ENCODE measurements at places on chromosomes 4 and X.

- no peak for DNase-seq
These were observed 39.5 kb upstream of the RASL11B start for GRCh38 chr4:52822583-52822971.

GRCh38 chr4:5887361-5888221 lies 5.3 kb downstream of the CRMP1 start:
- peak; percentile 48 for DNase-seq

DNA sequence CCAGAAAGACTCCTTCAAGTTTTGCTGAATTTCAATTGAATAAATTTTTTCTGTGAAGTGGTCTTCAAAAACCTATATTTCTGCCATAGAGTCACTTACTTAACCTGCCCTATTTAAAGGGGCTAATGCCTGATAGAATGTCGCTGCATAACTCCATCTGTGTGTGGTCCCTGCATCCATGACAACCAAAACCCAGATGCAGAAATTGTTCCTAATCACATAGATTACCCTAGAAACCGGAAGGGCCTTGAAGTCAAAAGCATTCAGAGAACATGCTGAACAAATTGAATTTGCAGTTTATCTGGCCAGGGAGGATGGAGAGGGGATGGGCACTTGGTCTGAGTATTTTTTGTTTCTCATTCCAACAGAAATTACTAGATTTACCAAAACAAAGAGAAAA lies 1.5 kb upstream of the PARM1 start:
- DNase-seq, result no peak

- DNase-seq, result no peak
These were observed 21.1 kb upstream of the LUZP4 start for GRCh38 chrX:115268421-115268820.

GRCh38 chrX:38975368-38975942 lies 174.2 kb downstream of the MID1IP1 start:
- DNase-seq, result no peak

DNA sequence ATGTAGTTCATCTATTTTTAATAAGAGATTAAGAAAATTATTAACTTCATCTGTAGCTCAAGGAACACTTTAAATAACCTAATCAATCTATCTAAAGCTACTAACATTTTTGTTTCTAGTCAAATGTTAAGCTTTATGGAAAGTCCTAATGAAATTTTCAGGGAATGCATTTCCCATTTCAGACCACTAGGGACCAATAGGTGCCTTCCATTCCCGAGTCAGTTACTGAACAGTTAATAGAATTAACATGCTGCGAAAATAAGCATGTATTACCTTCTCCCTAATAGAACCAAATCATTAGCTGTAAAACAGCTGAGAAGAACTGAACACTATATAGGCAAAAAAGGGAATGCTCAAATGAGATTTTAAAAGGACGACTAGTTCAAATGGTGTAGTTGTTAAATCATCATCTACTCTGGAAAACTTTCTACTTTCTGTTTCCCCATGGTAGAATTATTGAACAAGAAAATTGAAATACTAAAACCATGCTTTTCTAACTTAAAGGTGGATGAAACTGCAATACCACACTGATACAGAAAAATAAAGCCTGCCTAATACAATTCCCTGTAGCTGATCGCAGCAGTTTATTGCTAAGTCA lies 22.5 kb downstream of the STX18 start:
- DNase-seq, result peak; percentile 38

- DNase-seq, result peak; percentile 35
These were observed 2.8 kb downstream of the VEGFC start for GRCh38 chr4:176789955-176790354.

DNA sequence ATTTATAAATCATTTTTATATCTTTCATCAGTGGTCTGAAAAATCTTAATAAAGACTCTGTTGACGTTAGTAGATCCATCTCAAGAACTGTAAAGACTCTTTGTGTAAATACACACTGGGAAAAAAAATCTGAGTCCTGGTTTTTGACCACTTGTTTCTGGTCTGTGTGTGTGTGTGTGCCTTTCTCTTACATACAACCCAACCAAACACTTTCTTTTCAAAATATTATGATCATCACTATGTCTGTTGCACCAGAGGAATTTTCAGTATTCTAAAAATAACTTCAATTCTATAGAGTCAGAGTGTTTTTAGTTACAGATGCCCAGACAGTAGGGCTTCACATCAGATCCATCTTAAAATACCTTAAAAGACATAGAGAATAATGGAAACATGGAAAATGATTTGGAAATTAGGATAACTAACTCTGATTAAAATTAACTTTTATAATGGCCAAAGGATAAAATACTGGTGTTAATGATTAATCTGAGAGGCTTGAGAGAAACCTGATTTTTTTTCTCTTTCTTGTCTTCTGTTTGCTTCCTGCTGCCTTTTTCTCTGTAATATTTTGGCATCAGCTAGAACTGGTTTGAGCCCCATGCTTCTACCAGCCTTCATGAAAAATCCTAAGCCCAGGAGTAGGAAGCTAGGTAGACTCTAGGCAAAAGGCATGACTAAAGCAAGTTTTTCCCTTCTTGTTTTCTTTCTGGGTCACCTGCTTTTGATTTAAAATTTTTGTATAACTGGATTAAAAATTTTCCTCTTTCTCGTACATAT lies 99.7 kb downstream of the ATXN3L start:
- DNase-seq, result no peak

- no peak for DNase-seq
These were observed 27.8 kb upstream of the ACSL4 start for GRCh38 chrX:109760922-109761250.

DNA sequence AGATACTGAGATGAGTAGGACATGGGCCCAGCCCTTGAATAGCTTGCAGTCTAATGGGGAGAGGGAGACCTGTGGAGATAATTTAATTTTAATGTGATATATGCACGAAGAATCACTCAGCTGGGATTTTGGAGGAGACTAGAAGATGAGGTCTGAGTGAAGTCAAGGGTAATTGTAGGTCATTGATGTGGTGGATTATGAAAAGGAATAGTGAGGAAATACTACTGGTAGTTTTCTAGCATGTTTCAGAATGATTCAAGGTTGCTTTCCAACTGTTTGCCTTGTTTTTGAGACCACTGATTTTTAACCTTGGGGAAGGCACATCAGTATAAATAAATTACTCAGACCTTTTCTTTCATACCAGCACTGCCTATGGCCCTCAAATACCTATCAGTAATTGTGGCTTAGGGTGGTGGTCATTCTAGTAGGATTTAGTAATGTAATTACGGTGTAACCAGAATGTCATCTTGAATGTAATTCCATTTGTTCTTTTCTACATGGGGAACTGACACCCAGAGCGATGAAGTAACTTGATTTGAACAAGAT lies 25.6 kb downstream of the PTTG2 start:
- no peak for DNase-seq

- no peak for DNase-seq
These were observed 983.7 kb upstream of the PABPC4L start for GRCh38 chr4:135185256-135185655.

- no peak for DNase-seq
These were observed 18.4 kb downstream of the PRPS1 start for GRCh38 chrX:107646735-107647134.

DNA sequence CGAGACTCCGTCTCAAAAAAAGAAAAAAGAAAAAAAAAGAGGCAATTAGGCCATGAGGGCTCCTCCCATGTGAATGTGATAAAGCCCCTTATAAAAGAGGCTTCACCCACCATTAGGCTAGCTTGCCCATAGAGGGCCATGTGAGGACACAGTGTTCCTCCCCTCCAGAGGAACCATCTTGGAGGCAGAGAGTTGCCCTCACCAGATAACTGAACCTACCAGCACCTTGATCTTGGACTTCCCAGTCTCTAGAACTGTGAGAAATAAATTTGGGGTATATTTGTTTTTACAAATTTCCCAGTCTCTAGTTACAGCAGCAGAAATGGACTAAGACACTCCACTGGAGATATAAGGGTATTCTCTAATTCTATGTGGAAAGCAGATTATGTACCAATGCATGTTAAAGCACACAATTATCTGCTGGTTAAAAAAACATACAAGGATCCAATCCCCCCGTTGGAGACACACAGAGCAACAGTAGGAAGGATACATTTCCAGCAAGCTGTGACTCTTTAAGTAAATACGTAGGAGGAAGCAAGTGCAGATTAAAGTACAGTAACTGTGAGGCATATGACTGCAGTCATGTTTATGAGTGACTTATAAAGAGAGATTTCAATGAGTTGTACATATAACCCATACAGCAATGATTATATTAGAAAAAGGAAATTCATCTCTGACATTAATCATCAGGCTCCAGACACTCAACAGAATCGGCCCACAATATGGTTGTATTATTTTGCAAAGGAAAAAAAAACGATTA lies 21.4 kb downstream of the SH3RF1 start:
- DNase-seq, result no peak

DNA sequence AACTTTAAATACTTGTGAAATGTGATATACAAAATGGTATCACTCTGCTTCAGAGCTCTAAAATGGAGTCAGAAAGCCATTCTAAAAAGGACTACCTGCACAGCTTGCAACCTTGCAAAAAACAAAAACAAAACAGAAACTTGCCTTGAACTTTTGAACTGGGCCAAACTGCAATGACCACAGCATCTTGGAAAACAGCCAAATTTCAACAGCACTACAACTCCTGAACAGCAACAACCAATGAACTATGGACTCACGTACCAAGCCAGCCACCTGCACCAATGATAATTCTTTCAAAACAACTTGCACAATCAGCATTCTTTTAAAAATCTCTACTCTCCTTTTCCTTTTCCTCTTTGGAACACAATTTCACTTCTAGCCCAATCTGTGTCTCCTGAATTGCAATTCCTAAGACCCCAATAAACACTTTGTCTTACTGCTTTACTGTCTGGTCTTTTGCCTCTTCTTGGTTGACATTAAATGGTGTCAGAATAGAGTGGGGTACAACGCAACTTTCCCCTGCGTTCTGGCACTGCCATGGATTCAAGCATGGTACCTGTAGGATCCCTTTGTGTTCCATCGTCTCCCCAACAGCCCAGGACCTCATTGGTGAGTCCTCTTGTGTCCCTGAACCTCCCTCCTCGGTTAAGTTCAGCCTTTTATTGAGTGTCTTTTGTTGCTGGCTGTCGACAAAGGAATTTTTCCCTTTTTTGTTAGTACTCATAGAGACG lies 35.7 kb upstream of the FMR1 start:
- DNase-seq, result no peak

- DNase-seq, result no peak
These were observed 545.3 kb upstream of the GRID2 start for GRCh38 chr4:91758487-91758886.

DNA sequence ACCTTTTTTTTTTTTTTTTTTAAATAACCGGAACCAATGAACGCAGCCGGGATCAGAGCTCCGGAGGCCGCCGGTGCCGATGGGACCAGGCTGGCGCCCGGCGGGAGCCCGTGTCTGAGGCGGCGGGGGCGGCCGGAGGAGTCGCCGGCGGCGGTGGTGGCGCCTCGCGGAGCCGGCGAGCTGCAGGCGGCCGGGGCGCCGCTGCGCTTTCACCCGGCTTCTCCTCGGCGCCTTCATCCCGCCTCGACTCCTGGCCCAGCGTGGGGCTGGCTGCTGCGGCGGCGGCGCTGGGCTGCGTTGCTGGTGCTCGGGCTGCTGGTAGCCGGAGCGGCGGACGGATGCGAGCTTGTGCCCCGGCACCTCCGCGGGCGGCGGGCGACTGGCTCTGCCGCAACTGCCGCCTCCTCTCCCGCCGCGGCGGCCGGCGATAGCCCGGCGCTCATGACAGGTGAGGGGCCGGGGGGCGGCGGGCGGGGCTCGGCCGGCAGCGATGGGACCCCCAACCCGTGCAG lies 337 bp downstream of the STIM2 start:
- DNase-seq, result no peak

DNA sequence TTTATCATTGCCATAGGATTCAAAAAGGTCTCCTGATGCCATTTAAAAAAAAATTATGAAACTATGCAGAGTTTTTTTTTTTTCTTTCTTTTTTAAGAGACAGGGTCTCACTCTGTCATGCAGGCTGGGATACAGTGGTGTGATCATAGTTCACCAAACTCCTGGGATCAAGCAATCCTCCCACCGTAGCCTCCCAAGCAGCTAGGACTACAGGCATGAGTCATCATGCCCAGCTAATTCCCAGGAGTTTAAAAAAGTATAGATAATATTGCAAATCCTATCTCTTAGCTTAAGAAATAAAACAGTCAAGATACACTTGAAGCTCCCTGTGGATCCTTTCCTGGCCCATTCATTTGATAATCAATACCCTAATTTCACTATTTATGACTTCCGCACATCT lies 58.6 kb upstream of the PRSS48 start:
- no peak for DNase-seq

DNA sequence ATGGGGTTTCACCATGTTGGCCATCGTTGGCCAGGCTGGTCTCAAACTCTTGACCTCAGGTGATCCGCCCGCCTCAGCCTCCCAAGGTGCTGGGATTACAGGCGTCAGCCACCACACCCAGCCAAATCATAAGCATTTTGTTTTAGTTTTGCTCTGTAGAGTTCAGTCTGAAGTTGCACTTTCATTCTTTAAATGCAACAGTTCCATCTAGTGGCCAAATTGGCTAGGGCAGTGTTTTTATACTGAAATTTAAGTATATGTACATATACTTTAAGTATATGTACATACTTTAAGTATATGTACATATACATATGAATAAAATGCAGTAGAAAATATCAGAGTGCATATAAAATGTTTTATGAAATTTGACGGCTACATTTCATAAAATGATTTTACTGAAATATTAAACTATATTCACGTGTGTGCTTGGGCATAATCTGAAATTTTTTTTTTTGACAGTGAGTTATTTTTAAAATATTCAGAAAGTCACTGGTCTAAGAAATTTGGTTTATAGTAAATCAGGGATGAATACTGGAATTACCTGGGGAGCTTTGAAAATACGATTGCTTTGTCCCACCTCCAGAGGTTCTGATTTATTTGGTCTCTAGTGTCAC lies 145.5 kb downstream of the NWD2 start:
- DNase-seq, result peak; percentile 34

DNA sequence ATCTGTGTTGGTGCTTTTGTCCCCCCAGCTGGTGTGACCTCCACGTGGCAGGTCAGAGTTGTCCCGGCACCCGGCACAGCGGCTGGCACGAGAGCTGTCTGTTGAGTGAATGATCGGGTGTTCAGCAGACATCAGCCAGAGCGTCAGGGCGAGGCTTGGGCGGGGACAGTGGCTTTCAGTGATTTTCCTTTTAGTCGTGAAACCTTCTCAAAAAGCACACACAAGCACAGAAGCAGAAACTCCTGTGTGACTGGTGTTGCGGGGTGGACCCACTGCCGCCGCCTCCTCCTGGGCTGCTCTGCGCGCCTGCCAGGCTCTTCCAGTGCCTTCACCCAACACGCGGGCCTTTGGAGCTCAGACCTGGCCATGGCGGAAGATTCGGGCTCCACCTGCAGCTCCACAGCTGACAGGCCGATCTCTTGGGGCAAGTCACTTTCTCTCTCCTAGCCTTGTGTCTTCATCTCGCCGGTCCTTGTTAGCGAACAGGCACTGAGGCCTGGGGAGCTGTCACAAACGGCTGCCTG lies 51.4 kb upstream of the HGFAC start:
- no peak for DNase-seq

DNA sequence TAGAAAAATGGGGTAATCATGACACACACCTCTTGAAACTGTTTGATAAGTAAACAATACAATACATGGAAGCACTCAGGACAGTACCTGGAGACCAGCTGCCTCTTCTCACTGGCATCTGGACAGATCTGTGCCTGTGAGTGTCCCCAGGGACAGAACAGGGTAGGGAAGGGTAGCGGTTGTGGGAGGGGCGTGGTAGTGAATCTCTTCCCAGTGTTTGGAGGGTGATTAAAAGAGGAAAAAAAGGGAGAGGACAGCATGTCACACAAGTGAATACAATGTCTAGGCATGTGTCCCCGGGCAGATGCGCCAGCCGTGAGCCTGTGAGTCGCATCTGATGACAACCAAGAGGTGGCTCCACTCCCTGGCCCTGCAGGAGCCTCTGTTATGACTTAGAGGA lies 138.8 kb upstream of the MSX1 start:
- DNase-seq, result no peak

Measured in G401 (cell line).